GM23248 (cell line): ENCODE measurements at places on chromosomes 1 and 21. TPM values are rescaled to one million over a fixed set of nuclear protein-coding genes. Genes with fewer than 3 reads are reported as not detected.

The KTI12 gene
- polyA plus RNA-seq, result 10.7 and 12.4 TPM in 2 replicates

The C8A gene
- not detected in 2 replicates for polyA plus RNA-seq

The GNG4 gene
- polyA plus RNA-seq, result 1.2 and 1.6 TPM in 2 replicates

GRCh38 chr1:36645867-36646266 lies 163.2 kb upstream of the CSF3R start:
- no peaks in the 10 kb centered on the region for H3K36me3 ChIP-seq
- H3K27ac ChIP-seq, result no peak overlapping the region
- H3K4me3 ChIP-seq, result no peak overlapping the region

DNA sequence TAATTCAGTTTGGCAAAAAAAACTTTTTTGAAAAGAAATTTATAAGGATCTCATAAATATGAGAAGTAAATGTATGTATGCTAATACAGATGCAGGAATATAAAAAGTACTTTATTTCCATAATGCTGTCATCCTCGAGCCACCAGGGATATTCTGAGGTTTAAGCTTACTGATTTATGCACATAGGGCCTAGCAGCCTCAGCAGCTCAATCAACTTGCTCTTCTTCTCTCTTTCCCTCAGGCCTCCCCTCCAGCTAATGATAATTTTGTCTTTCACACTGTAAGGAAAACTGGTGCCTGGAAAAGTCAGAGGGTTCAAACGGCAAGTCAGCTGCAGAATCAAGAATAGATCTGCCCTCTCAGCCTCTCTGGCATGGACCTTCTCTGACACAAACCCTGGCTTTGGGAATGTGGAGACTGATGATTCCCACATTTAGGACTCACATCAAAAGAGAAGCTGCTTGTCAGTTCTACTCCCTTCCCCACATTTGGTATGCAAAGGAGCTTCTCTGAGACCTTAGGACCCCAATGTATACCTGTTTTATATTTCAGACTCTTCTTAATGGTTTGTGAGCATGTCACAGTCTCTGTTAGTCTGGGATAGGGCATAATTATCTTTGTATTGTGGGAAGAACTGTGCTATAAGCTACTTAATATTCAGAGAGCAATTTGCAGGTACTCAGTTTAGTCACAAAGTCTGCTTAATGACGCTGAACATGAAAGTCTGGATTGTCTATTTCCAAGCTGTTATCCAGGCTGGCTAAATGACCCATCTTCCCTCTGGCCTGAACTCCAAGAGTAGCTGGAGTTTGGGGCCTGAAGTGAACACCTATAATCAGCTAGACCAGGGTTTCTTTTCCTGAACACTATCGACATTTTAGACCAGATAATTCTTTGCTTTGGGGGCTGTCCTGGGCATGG lies 52.1 kb upstream of the DIPK1A start:
- peaks cover 21% of the 10 kb centered on the region for H3K4me1 ChIP-seq
- H3K36me3 ChIP-seq, result no peaks in the 10 kb centered on the region
- no peaks in the 10 kb centered on the region for H3K27me3 ChIP-seq
- no peak overlapping the region for H3K27ac ChIP-seq
- DNase-seq, result peak; percentile 44

- no peak overlapping the region for H3K27ac ChIP-seq
- H3K27me3 ChIP-seq, result no peaks in the 10 kb centered on the region
- H3K36me3 ChIP-seq, result no peaks in the 10 kb centered on the region; the same call in 1 of the 2 replicates
Measured at GRCh38 chr1:230863449-230863848, 4.9 kb downstream of the C1orf198 start.

DNA sequence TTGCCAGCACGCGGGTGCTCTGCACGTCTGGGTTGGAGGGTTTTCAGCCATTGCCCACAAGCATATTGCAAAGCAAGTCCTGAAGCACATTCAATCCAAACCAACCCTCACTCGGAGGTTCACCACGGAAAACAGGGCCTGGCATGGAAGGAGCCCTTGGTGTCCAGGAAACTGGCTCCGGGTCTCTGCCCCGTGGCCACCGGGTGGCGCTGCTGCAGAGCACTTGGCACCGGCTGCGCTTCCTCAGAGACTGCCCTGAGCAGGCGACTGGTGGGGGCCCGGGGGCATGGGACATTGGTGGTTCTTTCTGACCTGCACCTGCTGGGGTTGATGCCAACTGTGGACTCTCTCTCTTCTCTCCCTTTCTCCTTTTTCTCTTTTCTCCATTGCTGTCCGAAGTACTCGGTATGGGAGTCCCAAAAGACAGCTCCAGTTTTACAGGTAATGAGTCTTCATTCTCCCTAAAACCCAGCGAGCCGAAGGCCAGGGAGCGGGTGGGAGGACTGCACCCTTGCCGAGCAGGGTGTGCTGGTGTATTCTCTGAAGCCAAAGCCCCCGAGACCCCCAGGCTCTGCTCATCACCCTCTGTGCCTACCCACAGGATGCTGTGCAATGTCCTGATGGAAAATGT lies 4.1 kb upstream of the KCNAB2 start:
- DNase-seq, result peak; percentile 65
- no peak overlapping the region for H3K4me3 ChIP-seq
- H3K27ac ChIP-seq, result no peak overlapping the region
